Heart left ventricle (tissue), 16 donors: ENCODE measurements at places on chromosomes 13 and 19. TPM values are rescaled to one million over a fixed set of nuclear protein-coding genes. Genes with fewer than 3 reads are reported as not detected.

B3GNT3 gene
- not detected for total RNA-seq

KIR3DL2 gene
- total RNA-seq = not detected

ZNF525 gene
- 3.6 TPM for total RNA-seq

PTPRH gene
- 2.0 TPM for total RNA-seq

TPRX1 gene
- total RNA-seq = not detected

DNA sequence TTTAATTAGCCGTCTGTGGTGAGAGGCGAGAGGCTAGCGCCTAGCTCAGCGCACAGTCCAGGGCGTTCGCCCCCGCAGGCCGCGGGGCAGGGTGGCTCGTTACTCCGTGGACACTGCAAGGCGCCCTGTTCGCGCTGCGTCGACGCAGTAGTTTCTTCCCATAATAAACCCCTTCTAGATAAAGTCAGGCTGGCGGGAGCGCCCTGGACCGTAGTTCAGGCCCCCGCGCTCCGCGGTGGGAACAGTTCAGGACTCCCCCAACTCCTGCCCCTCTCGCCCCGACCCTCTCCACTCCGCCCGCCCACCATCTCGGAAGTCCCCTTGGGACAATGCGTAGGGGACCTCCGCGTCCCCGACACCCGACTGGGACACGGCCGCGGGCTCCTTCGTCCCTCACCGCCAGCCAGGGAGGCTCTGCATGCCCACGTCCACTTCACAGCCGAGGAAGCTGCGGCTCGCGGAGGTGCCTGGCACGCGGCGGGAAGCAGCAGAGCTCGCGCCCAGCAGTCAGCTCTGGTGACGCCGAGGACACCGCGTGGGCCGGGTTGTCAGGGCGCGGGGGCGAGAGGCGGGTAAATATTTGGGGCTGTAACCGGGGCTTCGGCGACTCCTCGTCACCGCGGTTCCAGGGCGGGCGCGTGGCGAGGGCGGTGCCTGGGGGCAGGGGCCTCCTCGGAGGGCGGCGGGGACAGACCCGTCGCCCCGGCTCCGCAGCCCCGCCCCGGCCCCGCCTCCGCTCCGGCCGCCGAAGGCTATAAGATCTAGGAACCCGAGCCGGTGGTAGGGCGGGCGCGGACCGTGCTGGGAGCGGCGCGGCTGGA, at the start of gene RGCC:
Gene RGCC, plus strand, starts transcription at position 783 of the 821 bp plus-strand sequence. CDS start 158 bp downstream, outside the sequence.
- DNase-seq = peak; percentile 77

DNA sequence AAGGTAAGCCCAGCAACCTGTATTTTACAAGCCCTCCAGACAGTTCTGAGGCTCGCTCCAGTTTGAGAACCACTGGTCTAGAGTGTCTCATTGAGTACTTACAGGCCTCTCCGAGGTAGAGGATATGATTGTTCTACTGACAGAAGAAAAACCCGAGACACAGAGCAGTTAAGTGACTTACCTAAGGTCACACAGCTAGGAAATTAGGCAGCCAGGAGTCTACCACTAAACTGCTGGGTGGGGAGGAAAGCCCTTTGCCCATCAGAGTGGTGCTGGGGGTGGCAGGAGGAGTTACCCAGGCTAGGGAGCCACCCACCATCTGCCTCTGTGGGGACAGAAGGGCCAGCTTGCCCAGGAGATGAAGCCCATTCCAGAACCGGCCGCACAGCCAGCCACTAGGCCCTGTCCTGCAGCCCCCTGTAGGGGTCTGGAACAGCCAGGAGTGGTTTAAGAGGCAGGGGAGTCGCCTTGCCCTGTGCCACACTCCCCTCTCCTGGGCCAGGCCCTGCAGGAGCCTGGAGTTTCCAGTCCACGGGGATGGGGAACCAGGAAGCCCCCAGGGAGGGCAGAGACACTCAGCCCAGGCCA, 703 bp downstream of the RASGRP4 start:
- no peak for DNase-seq

DNA sequence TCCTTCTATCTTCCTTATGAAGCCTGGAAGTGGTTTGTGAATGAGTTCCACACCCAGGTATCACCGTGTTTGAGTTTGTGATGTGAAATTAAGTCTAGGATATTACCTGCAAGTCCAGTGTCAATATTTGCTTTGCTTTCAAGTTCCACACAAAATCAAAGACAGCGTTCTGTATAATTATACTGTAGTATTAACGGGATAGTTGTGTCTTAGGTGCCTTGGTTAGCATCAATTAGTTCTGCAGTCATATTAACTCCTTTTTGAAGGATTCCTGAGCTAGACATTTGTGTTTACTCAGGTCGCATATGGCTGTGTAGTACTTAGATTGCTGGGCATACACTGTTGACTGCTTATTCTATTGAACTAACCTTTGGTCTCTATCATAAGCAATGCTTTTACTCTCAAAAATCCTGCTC, 54.4 kb downstream of the ERCC5 start:
- DNase-seq = no peak

DNA sequence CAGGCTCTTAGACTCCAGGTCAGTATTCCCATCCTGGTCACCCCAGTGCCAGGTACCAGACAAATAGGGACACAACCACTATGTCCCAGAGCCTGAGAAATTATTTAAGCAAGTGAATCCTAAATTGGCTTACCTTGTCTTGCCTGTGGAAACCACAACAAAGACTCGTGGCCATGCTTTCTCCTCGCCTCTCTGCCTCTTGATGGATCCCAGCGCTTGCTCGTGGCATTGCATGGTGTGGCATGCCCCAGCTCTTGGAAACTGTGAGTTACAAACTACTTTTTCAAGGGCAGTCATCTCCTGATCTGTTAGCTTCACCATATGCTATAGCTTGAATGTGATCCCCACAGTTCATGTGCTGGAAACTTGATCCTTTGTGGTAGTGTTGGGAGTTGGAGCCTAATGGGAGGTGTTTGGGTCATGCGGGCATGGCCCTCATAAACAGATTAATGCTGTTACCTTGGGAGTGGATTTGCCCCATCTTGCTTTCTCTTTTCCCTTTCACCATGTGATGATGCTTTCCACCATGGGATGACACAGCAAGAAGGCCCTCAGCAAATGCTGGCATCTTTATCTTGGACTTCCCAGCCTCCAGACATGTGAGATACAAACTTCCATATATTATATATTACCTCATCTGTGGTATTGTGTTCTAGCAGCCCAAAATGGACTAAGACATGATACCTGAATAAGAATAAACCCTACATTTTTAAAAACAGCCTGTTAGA, 31.2 kb downstream of the SPRYD7 start:
- DNase-seq = no peak
